ENCODE measurements at places on chromosomes 5 and 9. TPM values are rescaled to one million over a fixed set of nuclear protein-coding genes. Genes with fewer than 3 reads are reported as not detected.

DNA sequence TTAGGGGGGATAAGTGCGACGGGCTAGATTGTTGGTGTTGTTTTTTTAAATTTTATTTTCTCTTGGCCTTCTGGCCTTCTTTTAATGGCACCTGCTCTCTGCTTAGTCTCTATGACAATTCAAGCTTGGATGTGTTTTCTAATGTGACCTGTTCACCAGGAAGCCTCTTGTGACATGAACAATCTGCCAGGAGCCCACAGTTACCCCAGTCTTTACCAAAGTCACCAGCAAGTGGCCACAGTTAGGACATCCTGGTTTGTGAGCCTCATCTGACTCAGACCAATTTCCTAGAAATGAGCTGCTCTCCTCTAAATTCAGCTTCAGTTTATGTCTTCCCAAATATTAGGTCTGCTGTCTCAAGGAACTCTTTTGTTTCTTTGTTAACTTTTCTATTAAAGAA is 135.8 kb downstream of the TLE4 start:
- no peak overlapping the region for H3K4me3 ChIP-seq
- no peaks in the 10 kb centered on the region for H3K27me3 ChIP-seq
- peaks cover 8% of the 10 kb centered on the region for H3K36me3 ChIP-seq
- H3K27ac ChIP-seq, result no peak overlapping the region
- no peaks in the 10 kb centered on the region for H3K4me1 ChIP-seq
- DNase-seq, result no peak

DNA sequence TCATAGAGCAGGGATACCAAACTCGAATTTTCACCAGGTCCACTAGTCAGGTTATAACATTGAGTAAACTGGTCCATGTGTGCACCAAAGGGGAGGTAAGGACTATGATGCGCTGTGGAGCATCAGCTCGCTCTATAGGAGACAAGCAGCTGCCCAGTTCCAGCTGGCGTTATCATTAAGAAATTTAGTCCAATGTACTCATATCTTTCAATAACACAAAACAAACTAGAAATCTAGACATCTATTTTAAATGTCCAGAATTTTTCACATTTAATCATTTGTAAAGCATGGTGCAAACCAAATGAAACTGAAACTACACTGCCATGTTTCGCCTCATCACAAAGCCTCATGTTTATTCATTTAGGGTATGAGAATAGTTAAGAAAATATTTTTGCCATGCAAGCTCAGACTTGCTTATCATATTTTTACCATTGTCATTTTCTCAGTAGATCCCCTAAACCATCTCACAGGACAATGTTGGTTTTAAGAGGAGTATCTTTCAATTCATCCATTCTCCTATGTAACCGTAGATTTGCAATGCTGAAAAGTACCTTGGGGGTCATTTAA is 50.9 kb downstream of the ZNF474 start:
- no peaks in the 10 kb centered on the region for H3K36me3 ChIP-seq
- H3K27ac ChIP-seq, result no peak overlapping the region
- no peak for DNase-seq
- H3K4me3 ChIP-seq, result no peak overlapping the region
- H3K4me1 ChIP-seq, result peaks cover 15% of the 10 kb centered on the region

The FRRS1L gene
- total RNA-seq, result not detected

The GRXCR2 gene
- total RNA-seq, result not detected

- H3K36me3 ChIP-seq, result no peaks in the 10 kb centered on the region
- H3K27me3 ChIP-seq, result no peaks in the 10 kb centered on the region
- H3K27ac ChIP-seq, result no peak overlapping the region
- H3K4me1 ChIP-seq, result peaks cover 13% of the 10 kb centered on the region
- DNase-seq, result no peak
Observed at GRCh38 chr5:124054564-124054963, 542.6 kb downstream of the CSNK1G3 start.

The ACER2 gene
- total RNA-seq, result 1.8 TPM

Data from gastrocnemius medialis (tissue), 4 donors.